NCI-H526 (cell line): ENCODE measurements at places on chromosomes 3 and 15.

GRCh38 chr3:124861041-124861440 is 26.1 kb downstream of the ITGB5 start:
- DNase-seq: no peak

- DNase-seq: no peak
Observed at GRCh38 chr15:86399041-86399954, 319.6 kb downstream of the AGBL1 start.

DNA sequence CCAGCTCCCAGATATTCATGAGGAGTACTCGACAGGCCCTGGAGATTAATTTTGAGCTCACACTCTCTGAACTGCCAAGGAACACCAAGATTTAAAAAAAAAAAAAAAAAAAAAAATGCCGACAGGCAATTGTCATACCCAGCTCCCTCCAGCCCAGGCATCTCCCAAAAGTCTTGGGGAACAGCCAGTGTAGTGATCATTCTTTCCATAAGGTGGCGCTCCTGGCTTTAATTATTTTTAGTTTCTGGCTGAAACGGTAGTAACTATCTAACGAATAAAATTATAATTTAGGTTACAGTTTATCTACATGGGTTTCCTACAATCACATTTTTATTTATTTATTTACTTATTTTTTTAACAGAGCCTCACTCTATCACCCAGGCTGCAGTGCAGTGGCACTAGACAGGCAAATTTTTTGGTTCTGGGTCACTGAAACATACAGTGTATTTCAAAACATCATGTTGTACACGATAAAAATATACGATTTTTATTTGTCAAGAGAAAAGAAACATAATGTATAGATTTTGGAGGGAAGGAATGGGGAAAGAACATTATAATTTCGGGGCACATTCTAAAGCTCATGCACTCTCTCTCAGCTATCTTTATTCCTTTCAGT is 157.3 kb downstream of the ADAMTS9 start:
- DNase-seq: no peak

- no peak for DNase-seq
Observed at GRCh38 chr3:37126856-37127255, 47.5 kb downstream of the LRRFIP2 start.

GRCh38 chr3:53238051-53238850 is 17.6 kb downstream of the TKT start:
- no peak for DNase-seq

DNA sequence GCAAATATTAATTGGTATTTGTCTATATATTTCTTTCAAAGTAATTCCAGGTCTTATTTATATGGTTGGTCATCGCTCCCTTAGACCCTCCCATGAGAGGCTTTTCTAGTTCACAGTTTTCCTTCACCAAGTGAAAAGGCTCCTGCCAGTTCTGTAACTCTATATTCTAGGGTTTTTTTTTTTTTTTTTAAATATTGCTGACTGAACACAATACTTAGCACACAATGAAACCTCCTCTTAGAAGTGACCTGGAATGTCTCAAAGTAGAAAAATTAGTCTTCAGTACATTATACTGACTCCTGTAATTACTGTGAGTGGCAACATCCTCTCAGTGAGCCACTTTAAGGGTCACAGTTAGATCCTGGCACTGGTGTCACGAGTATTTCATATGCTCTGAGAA is 48.6 kb upstream of the CDAN1 start:
- DNase-seq: no peak

DNA sequence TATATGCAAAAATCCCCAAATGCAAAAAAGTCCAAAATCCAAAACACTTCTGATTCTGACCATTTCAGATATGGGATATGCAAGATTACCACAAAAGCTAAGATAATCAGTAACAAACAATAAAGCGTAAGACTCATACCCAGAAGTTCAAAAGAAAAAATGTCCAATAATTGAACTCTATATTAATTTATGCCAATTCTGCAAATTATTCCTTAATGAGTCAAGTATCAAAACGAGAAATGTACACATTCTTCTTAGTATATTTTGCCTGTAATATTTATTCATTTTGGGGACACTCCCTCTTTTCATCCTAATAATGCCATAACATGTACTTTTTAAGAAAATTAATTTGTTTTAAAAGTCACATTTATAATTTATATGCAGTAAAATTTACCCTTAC is 37.1 kb downstream of the DENND6A start:
- DNase-seq: no peak

GRCh38 chr3:112751061-112751460 is 95.6 kb downstream of the CD200R1L start:
- no peak for DNase-seq
